ENCODE measurements at places on chromosomes 12 and 14.
A peak's percentile ranks its signal among the peaks of the same experiment; 100 is the strongest.

DNA sequence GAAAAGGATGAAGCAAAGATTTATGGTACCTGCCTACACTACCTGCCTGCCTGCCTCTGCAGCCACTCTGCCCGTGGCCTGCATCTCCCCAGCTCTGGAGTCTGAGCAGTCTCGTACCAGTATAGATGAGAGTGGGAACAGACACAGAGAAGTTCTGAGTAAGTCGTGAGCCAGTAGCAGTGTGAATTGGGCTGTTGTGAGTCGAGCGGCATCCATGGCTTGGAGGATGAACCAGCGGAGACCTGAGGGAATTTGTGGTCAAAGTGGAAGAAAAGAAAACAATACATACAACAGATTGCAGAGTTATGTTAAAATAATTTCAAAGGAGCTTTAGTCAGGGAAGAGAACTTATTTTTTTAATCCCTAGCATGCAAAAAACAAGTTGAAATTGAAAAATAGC is 25.3 kb downstream of the C2CD5 start:
- no peak overlapping the region for H3K27ac ChIP-seq
- no peak for DNase-seq
- no peak overlapping the region for H3K4me3 ChIP-seq

DNA sequence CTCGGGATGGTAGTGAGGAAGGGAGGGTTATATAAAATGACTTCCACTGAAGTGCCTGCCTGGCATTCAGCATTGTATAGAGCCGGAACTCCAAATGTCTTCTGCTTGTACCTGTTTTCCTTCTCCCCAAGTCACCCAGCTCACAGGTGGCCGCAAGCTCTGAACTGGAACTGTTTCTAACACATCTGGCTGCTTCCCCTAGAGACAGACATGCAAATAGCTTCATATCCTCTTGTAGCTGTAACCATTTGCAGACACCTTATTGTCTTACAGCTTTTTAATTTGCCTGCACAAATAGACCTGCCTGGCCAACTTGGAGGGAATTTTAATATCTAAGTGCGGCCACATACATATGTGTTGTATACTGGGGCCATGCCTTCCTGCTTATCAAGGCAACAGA is 126.0 kb downstream of the CHST11 start:
- H3K4me1 ChIP-seq, result peaks cover 33% of the 10 kb centered on the region
- H3K27ac ChIP-seq, result no peak overlapping the region
- no peak overlapping the region for H3K4me3 ChIP-seq
- H3K36me3 ChIP-seq, result no peaks in the 10 kb centered on the region
- DNase-seq, result no peak

DNA sequence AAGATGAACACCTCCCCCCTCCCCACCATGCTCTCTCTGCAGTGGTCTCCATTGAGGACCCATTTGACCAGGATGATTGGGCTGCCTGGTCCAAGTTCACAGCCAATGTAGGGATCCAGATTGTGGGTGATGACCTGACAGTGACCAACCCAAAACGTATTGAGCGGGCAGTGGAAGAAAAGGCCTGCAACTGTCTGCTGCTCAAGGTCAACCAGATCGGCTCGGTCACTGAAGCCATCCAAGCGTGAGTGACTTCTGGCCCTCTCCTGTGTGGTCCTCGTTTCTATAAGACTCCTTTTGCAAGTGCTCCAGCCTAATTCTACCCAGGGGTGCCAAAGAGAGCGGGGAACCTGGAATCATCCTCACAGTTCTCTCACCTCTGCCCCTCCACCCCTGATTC is 6.2 kb upstream of the ATN1 start:
- DNase-seq, result no peak
- peaks cover 26% of the 10 kb centered on the region for H3K4me1 ChIP-seq
- no peaks in the 10 kb centered on the region for H3K36me3 ChIP-seq
- no peaks in the 10 kb centered on the region for H3K27me3 ChIP-seq

DNA sequence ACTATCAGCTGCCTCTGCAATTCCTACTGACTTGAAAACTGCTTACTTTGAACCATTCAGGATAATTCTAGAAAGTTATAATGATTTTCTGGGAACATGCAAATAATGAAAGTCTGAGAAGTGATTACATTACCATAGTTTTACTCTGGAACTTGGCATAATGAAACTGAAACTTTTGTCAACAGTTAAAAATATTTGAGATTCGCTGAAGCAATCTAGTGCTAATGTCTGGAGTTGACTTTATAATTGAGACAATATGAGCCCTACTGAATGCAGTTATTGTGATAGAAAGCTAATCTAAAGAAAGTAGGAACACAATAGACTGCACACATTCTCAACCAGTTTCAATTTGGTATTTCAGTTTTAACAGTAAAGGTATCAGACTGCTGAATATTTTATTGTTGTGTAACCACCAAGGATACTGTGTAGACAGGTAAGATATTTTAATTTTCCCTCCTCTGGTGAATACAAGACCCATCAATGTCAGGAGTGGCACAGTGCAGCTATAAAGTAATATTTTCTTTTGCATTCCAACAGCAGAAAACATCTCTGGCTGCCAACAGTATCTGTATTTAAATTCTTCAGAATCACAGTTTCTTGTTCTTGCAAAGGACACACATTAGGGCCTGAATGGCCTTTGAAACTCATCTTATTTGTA is 483.5 kb downstream of the ATP23 start:
- no peaks in the 10 kb centered on the region for H3K36me3 ChIP-seq
- H3K27me3 ChIP-seq, result no peaks in the 10 kb centered on the region
- H3K27ac ChIP-seq, result peak overlapping the region; percentile 92
- no peak for DNase-seq
- H3K4me1 ChIP-seq, result peaks cover 45% of the 10 kb centered on the region

DNA sequence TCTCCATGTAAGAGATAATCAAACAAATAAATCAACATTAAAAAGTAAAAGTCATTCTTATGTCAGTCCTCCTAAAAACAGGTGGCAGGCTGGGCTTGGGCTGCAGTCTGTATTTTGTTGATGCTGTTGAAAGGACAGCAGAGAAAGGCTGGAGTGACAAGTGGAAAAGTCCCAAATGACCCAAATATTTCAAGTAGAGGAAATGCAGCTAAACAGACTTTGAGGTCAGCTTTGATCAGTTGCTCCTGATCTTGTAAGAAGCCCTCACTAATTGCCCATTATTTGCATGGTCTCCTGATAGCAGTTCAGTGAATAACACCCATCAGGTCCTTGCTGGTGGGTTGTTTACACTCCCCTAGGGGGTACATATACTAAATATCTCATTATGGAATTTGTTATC is 24.9 kb downstream of the TBX3 start:
- H3K4me1 ChIP-seq, result no peaks in the 10 kb centered on the region
- no peak for DNase-seq
- no peak overlapping the region for H3K4me3 ChIP-seq
- H3K27ac ChIP-seq, result no peak overlapping the region

Data from PC-9 (cell line).